ENCODE measurements at places on chromosomes 4 and X.

GRCh38 chr4:3685081-3685645, 81.0 kb upstream of the ADRA2C start:
- no peak for DNase-seq

- peak; percentile 86 for DNase-seq
Measured at GRCh38 chr4:212438-213188, 88.3 kb downstream of the ZNF718 start.

- peak; percentile 9 for DNase-seq
Measured at GRCh38 chr4:186557061-186557460, 1.7 kb upstream of the MTNR1A start.

- DNase-seq, result no peak
Measured at GRCh38 chrX:18065956-18066355, 154.7 kb downstream of the BEND2 start.

DNA sequence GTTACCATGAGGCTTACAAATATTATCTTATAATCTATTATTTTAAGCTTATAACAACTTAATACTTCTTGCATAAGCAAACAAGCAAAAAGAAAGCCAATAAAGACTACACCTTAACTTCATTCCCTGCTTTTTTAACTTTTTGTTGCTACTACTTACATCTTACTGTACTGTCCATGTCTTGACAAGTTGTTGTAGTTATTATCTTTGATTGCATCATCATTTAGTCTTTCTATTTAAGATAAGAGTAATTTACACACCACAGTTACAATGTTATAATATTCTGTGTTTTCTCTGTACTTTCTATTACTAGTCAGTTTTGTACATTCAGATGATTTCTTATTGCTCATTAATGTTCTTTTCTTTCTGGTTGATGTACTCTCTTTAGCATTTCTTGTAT, 346.6 kb downstream of the SMARCA1 start:
- DNase-seq, result no peak

DNA sequence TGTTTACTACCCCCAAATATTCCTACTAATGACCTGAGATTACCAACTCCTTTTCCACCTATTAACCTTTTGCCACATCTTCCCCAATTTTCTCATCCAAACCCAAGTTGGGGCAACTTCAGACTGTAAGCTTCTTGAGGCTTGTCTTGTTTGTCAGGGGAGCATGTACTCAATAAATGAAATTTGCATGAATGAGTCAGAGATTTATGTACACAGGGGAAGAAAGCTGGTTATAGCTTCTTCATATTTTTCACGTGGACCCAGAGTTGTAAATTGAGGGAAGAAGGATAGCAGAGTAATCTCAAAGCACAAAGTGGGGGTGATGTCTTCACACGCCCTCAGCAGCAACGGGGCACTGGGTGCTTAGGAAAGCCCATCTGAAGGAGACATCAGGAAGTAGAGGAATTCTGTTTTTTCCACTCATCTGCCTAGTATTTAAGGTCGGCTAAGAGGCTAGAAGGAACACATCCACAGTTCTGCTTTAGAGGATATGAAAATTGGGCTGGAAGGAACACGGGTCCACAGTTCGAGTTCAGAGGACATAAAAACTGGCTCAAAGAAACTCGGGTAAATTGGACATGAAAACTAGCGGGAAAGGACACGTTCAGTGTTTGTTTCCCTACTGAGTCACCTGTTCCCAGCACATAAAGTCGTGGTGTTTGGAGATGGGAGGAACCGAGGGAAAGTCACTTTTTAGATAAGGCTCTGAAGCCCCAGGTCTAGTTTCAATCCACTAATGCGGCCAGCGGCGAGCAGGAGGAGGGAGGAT, 696 bp upstream of the CA5B start:
- no peak for DNase-seq

DNA sequence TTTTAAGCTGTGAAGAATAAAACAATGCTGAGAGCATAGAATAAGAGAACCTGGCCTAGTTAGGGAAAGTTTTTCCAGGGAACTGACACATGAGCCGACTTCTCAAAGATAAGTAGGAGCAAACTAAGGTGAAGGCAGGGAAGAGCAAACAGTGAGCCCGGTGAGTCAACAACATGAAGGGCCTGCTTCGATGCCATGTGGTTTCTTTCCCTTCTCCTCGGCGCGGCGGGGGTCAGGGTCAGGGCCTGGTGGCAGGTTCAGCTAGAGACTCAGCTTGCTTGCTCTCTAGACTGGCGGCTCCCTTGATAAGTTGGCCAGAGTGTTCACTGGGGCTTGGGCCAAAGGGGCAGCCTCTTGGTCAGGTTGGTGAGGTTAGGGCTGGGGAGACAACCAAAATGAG, 81.1 kb downstream of the DLG3 start:
- DNase-seq, result no peak

DNA sequence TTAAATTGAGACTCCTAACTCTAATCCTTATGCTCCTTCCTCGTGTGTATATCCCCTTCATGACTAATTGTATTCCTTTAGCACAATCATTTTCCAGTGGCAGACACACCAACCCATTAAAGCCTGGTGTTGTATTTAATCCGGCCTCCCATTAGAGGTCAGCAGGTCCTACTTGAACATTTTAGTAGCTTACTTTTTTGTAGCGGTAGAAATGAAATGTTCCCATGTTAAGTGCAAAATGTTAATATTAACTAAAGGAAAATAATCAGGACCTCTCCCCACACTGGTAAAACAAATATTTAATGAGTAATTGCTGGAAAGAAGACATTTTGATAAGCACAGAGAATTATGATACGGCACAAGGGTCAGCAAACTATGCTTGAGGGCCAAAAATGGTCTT, 3.4 kb downstream of the RAB33B start:
- no peak for DNase-seq

DNA sequence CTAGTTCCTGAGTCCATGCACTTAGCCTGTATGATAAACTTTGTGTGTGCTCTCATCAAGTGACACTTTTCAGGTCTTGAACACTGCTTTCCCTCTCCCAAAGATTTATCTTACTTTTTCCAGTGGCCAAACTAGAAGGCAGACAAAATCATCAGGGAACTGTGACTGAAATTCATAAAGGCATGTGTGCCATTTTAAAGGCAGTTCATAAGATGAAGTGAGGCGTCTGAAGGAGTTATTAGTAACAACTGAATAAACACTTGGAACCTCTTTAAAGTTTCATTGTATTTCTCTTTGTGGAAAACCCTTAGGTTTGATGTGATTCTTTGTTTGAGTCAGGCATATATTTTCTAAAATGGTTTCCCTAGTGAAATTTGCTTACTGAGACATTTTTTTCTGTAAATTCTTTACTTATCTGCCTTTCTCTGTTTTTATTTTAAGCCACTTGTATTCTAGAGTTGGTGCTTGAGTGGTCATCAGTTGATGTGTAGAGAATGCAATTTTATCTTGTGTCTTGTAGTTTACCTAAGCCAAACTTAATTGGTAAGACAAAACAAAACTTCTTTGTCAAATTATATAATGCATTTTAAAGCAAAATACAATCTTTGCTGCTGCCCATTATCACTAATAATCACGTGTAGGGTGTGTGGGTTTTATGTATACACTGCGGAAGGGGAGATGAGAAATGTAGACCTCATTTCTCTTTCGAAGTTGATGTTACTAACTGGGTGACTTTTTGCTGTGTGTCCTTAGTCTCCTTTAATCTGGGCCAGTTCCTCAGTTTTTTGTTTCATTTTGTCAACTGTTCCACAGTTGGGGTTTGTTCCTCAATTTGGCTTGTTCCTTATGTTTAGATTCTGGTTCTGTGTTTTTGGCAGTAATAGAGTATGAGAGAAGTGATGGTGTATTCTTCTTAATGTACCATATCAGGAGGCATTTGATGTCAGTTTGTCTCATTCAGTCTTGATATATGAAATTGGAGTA, 56.8 kb downstream of the RBPJ start:
- DNase-seq, result no peak

GRCh38 chrX:21943460-21944135, 3.1 kb downstream of the SMS start:
- DNase-seq, result peak; percentile 46

DNA sequence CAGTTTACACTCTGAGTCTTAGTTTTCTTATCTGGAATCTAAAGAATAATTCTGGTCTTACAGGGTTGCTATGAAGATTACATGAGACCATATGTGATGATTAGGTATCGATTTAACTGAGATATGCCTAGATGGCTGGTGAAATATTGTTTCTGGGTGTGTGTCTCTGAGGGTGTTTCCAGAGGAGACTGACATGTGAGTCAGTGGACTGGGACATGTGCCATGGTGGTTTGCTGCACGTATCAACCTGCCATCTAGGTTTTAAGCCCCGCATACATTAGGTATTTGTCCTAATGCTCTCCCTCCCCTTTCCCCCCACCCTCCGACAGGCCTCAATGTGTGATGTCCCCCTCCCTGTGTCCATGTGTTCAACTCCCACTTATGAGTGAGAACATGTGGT, 186.0 kb upstream of the CXorf66 start:
- no peak for DNase-seq

GRCh38 chr4:168659741-168660465, 163.1 kb downstream of the PALLD start:
- no peak for DNase-seq

DNA sequence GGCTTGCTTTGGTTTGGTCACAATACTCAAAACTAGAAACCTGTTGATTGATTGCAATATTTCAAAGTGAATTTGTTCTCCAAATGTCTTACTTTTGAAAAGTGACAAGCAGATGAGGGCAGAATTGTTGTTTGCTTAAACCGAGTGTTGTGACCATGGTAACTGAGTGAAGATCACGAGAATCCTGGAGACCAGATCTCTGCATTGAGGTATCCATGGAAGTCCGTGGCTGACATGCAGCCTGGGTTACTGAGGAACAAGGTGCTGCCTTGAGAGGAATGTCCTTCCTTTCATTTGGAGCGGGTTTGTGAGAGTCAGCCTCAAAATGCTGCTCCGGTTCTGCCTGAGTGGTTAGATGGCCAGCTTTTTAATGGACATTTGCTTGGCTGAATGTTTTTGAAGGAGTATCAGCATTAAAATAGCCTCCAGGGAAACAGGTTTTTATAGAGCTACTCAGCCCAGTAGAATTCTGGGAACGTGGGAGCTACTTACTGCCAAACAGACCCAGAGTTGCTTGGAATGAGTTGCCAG, 31.3 kb downstream of the NYX start:
- DNase-seq, result no peak

DNA sequence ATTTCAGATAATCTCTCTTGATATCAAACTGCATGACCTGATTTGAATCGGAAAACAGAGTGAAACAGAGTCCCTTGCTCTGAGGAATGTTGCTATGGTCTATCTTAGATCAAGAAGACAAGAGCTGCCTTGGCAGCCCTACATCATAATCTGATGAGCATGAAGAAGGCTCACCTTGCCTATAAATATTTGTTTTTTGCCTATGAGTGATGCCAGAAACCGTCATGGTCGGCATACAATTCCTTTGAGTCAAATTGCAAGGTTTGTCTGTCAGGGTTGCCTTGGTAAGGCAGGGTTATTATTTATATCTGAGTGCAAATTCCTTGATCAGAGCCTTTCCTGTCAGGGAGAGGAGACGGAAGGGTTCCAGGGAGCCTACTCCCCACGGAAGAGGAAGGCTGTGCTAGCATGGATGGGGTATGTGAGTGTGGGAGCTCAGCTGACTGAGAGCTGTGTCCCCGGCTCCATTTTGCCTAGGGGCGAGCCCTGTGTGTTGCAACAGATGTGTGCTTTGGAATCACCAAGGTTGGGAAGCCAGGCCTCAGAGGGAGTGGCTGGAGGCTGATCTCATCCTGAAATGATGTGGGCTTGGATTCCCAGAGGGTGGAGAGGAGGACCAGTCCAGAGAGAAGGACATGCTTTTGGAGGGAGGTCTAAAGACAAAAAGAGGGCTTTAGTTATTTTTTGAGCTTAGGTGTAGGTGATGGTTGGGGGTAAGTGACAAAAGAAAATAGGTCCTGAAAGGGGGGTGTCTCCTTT, 43.6 kb downstream of the RTL9 start:
- peak; percentile 62 for DNase-seq

GRCh38 chr4:140109737-140110136, 44.2 kb downstream of the MAML3 start:
- DNase-seq, result no peak

DNA sequence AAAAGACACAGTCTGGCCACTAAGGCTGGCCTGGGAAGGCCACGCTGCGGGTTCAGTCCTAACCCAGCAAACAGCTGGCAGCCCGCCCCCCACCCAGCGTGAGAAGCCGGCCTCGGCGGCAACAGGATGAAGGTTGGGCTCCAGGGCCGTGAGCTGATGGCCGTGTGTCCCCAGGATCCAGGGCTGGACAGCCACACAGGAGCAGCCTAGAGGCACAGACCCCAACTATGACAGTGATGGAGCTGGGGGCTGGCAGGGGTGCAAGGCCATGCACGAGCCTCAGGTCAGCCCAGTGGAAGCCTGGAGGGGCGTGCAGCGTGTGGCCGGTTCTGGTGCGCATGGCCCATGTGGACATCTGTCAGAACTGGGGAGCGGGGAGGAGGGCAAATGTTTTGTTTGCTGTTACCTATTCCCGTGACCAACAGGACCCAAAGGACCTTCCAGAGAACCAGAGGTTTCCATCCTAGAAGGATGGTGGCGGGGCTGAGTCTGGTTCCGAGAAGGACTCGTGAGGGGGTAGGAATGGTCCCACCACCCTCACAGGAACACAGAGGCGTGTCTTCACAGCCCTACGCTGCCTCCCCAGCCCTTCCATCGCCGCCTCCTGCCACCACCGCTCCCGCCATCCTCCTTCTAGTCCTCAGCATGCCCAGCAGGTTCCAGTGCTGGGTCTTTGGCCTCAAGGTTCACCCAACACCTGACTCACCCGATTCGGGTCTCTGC, 46.5 kb downstream of the ZFYVE28 start:
- no peak for DNase-seq

GRCh38 chr4:158208963-158209640, 1.2 kb upstream of the TMEM144 start:
- DNase-seq, result no peak

DNA sequence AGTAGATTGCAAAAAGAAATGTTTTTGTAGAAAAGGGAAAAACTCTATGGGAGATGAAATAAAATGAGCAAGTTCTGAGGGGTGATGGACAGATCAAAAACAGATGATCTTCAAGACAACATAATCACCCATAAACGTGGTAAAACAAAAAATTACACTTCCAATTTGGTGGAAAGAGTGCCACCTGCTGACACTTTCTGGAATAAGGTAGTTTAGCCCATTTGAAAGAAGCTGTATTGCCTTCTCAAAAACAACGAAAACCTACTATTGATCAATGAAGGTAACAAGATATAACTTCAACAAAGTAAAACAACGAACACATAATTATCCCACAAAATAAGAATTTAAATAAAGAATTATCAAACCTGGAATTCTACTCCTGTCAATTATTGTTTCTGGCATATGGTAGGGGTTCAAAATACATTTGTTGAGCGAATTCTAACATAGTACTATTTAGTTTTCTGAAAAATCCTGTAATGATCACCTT, 2.5 kb downstream of the COQ2 start:
- peak; percentile 57 for DNase-seq

GRCh38 chr4:177964693-177965168, 522.5 kb upstream of the AGA start:
- DNase-seq, result no peak

DNA sequence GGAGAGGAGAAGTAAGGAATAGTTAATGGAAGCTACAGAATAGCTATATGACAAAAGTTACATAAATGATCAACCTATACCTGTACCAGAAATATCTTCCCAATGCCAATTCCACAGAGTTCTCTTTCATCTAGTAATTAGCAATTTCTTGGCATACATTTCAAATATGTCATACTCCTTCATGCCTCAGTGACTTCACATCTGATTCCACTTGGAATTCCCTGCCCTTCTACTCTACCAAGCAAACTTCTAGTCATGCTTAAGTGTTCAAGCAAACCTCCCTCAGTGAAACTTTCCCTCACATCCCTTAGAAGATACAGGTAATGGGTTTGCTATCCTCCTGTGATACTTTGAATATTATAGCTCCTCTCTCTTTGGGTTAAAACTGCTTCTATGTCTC, 127.1 kb downstream of the KLHL13 start:
- peak; percentile 56 for DNase-seq

All from fibroblast of gingiva (primary cell).